Nephron progenitor cell (in vitro differentiated cells): ENCODE measurements at places on chromosomes 2 and 18.

DNA sequence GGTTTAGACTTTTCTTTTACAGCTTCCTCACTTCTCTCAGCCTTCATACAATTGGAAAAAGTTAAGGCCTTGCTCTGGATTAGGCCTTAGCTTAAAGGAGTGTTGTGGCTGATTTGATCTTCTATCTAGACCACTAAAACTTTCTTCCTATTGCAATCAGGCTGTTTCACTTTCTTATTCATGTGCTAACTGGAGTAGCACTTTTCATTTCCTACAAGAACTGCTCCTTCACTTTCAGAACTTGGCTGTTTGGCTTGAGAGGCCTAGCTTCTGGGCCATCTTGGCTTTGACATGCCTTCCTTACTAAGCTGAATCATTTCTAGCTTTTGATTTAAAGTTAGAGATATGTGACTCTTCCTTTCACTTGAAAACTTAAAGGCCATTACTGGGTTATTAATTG lies 114.3 kb downstream of the ARHGEF4 start:
- DNase-seq: no peak

DNA sequence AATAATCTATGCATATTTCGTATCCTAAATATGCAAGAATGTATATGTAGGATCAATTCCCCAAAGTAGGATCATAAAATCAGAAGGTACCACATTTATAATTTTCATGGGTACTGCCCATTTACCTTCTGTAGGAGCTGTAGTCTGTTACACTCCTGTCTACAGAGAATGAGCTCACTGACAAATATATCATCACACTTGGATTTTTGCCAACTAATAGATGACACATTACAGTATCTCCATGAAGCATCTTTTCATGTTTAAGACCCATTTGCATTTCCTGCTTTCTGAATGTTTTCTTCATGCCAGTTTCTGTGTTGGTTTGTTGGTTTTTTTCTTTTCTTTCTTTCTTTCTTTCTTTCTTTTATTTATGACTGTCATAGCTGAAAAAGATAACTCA lies 70.9 kb upstream of the EML6 start:
- DNase-seq: no peak

- no peak for DNase-seq
Measured at GRCh38 chr2:237574894-237575868, 8.8 kb downstream of the PRLH start.

DNA sequence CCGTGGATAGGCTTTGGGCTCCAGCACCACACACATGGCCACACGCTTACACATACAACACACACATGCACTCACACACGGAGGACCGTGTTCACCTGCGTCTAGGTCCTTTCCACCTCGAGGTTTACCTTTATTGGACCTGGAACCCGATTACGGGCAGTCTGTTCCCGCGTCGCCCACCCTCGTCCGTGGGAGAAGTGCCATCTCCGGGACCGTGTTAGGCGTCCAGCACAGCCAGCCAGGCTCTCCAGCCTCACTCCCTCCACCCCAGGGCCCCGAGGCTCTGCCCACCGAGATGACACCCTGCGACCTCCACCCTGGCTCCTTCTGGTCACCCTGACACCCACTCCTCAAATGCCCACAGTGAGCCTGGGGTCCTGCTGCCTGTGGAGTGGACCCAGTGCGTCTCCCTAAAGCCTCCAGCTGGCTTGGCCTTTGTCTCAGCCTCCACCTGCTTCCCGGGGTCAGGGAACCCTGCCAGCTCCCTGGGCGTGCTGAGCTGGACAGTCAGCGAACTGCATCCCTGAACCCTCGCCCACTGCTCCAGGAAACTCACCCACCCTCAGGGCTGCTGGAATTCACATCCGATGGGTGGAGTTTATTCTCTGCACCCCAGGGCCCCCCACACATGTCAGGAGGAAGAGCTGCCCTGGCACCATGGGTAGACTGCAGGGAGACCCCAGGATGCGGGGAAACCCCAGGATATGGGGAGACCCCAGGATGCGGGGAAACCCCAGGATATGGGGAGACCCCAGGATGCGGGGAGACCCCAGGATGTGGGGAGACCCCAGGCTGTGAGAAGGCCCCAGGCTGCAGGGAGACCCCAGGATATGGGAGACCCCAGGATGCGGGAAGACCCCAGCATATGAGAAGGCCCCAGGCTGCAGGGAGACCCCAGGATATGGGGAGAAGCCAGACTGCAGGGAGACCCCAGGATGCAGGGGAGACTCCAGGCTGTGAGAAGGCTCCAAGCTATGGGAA lies 33.0 kb downstream of the ADI1 start:
- DNase-seq: no peak

DNA sequence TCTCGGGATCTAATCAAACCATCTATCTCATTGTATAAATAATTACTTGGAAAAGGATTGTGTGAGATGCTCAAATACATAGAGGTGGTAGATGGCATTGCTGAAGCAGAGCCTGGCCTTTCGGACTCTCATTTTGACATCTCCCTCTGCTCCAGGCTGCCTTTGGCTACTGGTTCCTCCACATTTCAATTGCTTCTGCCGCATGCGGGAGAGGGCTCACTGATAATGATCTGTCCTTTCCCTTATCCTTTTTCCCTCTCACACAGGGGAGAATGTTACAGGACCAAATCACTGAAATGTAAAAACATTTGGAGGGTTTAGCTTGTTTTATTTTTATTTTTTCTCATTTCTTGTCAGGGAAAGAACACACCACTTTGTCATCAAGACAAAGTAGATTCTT lies 380.6 kb upstream of the UBE2E3 start:
- no peak for DNase-seq

GRCh38 chr18:56747032-56747658 lies 96.0 kb downstream of the WDR7 start:
- DNase-seq: no peak

GRCh38 chr2:45839508-45840251 lies 188.2 kb downstream of the PRKCE start:
- DNase-seq: no peak

GRCh38 chr2:96251721-96252292 lies 14.0 kb downstream of the TMEM127 start:
- DNase-seq: peak; percentile 82

DNA sequence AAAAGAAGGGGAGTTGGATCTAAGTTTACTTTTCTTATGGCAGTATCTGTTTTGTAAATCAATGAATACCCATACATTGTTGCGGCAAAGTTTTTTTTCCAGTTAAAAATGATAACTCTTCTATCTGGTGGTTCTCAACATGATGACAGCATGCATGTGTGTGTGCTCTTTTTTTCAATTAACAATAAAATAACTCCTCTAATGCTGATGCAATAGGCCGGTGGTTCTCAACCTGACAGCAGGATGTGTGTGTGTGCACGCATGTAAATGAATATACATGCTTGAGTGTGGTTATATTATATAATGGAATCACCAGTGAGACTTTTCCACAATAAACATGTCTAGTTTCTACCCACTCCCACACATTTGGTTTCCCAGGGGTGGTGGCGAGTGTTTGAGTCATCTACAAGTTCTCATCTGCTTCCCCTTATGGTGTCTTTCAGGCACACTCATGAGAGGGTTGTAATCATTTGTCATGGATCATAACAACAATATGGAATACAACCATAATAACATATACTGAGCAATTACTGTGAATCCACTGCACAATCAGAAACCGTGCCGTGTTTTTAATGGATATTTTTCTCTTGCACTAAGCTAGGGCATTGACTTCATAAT lies 31.2 kb downstream of the PARD3B start:
- no peak for DNase-seq

DNA sequence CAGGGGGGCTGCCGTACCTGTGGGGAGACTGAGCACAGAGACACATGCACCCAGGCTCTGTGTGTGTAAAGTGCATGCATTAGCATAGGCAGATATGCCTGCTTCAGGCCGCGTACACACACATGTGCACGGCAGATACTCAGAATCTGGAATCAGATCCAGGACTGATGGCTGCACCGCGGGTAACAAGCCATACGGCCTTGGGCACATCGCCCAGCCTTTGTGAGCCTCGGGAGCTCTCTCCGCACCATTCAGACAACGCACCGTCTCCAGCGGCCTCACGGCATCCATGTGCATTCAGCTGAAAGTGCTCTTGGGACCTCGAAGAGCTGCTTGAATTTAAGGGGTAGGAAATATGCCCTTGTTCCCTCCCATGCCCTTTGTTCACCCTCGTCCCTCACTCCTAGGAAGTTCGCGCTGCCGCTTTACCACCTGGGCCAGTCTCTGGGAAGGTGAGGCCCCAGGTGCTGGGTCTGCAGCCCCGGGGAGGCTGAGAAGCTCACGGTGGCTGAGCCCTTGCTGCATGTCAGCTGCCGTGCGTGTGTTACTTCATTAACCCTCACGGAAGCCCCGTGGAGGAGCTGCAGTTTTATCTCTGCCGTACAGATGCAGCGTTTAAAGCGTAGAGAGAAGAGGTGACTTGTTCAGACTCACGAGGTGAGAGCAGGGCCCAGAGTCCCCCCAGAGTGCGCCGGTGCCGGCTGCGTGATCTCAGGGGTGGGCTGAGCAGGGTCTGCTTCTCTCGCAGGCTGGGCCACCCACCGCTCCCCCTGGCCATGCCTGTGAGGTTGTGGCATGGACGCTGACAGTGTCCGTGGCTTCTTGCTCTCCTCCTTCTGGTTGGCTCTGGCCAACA lies 377.7 kb upstream of the MYT1L start:
- DNase-seq: no peak

DNA sequence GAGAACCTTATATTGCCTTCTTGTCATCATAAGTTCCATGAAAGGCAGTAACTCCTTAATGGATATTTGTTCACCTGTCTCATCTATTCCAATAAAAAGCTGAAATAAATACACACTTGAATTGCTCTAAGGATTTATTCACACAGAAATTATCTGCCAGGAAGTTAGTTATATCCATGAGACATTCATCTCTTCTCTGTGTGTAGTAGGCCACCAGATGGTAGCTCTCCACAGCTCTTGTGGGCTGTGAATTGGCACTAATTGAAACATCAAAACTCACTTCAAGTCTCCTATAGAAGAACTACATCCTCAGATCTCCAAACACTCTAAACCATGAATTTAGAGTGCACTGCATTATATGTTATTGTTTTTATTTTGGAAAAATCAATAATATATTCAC lies 189.6 kb downstream of the DSC3 start:
- DNase-seq: no peak

DNA sequence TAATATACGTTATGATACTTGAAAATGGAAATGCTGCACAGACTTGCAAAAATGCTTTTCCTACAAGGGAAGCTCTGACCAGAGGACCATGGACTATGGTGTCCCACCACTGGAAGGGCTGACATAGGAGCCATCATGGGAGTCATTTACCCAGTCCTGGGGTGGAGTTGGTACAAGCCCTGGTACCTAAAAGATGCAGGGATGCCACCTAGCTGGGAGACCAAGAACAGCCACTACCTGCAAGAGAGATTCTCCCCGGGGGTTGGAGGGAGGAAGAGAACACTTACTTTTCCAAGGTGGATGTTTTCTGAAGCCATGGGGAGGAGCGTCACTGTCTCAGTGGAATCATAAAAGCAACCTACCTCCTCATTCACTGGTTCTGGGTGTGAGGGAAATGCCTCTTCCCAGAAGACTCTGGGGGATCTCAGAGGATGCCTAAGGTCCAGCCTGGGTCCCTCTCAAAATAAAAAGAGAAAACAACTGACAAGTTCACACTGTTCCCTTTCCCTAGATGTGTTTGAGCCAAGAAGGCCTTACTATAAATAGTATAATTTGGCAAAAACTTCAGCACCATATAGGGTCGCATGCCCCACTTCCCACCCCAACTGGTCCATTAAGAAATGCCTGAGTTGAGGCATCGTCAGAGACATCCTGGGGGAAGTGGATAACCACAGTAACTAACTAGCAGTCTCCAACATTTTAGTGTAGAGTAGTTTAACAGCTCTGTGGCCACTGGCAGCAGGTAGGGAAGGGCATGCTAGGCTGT lies 39.9 kb downstream of the REEP1 start:
- no peak for DNase-seq

DNA sequence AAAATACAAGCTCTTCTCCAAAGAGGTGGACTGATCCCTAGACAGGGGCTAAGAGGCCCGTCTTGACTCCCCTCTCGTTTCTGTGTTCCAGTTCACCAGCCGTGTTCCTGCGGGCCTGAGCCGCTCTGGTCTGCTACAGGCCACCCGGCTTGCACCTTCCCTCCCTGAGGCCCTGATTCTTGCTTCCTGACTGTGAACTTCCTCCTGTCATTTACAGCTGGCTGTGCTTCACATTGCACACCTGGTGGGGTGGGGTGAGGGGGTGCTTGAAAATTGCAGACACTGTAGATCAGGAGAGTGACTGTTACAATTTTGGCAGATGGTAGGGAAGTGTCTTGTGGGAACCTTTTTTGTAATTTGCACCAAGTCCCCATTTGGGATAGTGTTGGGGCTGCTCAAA lies 64.4 kb downstream of the TSN start:
- no peak for DNase-seq

- DNase-seq: peak; percentile 22
Measured at GRCh38 chr2:71882949-71883472, 264.7 kb downstream of the CYP26B1 start.

- DNase-seq: no peak
Measured at GRCh38 chr2:172280571-172281361, 146.6 kb upstream of the ITGA6 start.
